ENCODE measurements at places on chromosomes 6 and 20.

DNA sequence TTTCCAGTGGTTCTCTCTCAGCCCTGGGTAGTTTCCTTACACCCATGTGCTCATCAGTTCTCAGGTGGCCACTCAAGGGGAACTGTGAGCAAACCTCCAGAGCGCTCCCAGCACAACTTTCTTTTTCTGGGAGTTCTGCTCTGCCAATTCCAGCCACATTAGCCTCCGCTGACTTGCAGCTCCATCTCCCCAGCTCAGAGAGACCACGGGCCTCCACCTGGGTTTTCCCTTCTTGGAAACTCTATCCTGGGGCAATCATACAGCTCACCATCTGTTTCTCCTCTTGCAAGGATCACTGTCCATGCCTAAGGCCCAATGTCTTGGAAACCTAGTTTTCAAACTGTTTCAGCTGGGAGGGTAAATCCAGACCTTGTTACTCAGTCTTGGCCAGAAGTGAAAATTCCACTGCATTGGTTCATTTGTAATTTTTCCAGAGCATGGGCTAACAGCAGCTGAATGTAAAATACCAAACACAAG lies 129.9 kb downstream of the EYA2 start:
- no peak for DNase-seq

GRCh38 chr6:2920671-2921112 lies 17.6 kb upstream of the SERPINB9 start:
- DNase-seq, result no peak

- DNase-seq, result no peak
Measured at GRCh38 chr20:12786276-12786675, 222.5 kb upstream of the SPTLC3 start.

DNA sequence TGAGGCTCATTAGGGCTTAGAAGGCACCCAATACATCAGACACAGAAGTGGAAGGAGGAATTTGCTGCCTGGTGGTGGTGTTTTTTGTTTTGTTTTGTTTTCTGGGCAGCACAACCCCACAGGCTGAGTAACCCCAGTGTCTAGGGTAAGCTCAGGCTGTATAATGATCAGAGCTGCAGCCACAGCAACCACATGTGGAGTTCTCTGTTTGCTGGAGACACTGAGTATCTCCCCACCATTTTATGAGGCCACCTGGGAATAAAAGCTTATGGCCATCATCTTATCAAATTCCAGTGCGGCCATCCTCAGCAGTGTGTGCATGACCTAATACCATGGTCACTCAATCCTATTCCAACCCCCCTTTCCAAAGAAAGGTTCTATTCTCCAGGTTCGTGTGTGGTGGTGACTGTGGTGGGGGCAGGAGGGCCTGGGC lies 3.4 kb upstream of the DLL1 start:
- DNase-seq, result no peak

DNA sequence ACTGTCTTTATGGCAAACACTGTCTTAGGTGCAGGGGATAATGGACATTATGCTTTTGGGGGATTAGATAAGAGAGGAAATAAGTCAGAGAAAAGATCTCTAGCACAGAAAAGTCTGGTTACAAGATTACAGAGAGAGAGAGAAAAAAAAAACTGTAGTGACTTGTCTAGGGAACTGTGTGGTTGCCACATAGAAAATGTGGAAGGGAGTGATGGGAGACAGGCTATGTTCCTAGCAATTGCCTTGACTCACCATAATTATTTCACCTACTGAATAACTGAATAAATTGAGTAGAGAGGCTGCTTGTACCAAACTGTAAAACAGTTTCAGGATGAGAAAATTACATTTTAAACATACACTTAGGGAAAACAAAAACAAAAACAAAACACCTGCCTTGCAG lies 229.7 kb downstream of the LAMA2 start:
- no peak for DNase-seq

GRCh38 chr20:2341336-2341735 lies 39.4 kb upstream of the TGM6 start:
- DNase-seq, result no peak

DNA sequence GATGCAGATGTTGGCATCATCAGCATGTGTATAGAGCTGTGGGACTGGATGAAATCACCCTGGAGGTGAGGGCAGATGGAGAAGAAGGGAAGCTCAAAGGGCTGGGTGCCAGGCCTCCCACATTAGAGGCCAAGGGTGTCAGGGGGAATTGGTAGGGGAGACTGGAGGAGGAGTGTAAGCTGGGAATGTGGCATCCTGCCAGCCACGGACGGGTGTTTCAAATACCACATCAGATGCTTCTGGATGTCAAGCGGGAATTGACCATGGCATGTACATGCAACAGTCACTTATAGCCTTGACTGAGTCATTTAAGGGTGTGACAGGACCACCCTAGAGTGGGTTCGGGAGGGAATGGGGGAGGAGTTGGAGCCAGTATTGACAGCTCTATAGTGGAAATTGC lies 9.6 kb downstream of the ERGIC3 start:
- no peak for DNase-seq

- DNase-seq, result no peak
Measured at GRCh38 chr6:18473755-18474154, 86.6 kb downstream of the RNF144B start.

DNA sequence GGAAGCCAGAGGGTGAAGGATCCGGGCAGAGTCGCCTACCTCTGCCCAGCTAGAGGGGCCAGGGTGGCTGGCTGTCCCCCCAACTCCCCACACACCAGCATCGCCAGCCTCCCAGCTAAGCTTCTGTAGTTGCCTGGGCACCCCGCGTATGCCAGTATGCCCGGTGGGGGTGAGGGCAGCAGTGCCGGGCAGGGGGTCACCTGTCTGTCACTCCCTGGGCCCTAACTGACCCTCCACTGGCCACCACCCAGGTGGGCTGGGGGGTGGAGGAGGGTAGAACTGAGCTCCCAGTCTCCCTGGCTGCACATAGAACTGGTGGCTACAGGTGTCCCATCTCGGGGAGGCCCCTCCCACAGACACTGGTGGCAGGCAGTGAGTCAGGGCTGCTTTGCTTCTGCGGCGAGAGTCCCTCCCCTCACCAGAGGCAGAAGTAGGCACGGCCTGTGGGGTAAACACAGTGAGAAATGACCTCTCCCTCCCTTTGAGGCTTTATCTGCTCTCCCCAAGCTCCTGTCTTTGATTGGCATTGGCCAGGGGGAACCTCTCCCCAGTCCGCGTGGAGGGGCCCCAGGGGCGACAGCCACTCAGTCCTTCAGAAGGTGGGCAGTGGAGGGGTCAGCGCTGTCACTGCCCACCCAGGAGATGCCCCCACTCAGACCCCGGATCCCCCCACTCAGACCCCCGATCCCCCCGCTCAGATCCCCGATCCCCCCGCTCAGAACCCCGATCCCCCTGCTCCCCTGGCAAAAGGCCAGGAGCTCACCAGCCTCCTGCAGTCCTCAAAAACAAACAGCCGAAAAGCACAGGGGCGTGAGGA lies 2.5 kb downstream of the NTSR1 start:
- no peak for DNase-seq

DNA sequence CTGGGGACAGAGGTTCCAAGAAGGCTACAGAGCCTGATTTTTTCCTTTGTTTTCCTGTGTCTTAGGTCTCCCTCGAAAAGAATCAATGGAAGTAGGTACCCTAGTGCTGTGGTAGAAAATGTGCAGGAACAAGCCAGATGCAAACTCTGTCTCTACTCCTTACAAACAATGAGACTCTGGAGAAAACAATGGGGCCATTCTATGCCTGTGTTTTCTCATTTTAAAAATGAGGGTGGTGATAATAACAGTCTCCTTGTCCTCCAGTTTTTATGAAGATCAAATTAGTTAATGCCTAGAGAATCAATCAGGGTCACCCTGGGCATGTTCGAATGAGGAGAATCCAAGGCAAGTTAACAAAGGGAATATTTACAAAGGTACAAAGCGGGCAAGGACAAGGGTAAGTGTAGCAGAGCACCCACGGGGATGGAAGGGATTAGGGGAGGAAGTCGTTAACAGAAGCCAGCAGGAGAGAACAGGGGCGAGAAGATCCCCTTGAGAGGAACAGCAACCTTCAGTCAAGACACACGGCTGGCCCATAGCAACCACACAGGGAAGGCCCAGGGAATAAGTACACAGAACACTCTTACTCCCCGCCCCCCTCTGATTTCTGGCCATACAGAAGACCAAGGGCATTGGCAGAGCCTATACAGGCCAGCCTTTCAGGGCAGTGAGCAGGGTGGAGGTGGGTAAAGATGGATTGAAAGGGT lies 342.8 kb downstream of the PTPRT start:
- no peak for DNase-seq

GRCh38 chr20:1872459-1873097 lies 22.6 kb upstream of the SIRPA start:
- no peak for DNase-seq

GRCh38 chr6:52840763-52841585 lies at the start of gene GSTA5:
Gene GSTA5 (minus strand): TSS chr6:52840813.
- DNase-seq, result no peak

- no peak for DNase-seq
Measured at GRCh38 chr20:5656126-5656525, 94.1 kb upstream of the SHLD1 start.

DNA sequence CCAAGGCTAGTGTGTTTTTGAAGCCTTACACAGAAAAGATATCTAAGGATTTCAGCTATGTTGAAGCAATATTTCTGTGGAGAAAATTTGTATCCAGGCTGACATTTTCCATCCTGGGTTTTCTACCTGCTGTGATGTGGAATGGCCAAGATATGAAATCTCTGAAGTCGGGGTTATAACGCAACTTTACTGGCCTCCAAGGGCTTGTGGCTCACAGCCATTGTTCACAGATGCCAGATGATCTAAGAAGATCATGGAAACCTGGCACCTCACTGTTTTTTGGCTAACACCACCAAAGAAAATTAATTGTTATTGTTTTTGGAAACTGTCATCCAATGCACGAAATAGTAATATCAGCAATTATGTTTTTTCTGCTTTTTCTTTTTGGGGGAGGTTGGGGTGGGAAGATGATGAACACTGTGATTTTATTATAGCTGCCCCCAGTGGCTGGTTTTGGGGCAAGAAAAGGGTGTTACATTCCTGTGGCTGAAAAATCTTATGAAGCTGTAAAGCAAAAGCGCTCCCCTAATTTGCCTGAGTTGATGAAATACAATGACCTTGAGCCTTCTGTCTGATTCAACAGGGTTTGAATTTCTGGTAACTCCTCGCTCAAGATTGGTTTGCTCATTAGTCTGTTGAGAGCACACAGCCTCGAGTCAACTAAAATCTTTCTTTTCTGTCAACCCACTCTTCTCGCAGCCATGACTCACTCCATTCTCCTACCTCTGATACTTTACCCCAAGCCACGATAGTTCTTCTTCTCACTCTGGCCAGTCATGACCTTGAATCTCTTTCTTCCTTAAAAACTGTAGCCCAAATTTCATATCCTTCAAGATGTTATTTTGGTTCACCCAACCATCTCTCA lies 236.7 kb downstream of the PAX1 start:
- DNase-seq, result no peak

DNA sequence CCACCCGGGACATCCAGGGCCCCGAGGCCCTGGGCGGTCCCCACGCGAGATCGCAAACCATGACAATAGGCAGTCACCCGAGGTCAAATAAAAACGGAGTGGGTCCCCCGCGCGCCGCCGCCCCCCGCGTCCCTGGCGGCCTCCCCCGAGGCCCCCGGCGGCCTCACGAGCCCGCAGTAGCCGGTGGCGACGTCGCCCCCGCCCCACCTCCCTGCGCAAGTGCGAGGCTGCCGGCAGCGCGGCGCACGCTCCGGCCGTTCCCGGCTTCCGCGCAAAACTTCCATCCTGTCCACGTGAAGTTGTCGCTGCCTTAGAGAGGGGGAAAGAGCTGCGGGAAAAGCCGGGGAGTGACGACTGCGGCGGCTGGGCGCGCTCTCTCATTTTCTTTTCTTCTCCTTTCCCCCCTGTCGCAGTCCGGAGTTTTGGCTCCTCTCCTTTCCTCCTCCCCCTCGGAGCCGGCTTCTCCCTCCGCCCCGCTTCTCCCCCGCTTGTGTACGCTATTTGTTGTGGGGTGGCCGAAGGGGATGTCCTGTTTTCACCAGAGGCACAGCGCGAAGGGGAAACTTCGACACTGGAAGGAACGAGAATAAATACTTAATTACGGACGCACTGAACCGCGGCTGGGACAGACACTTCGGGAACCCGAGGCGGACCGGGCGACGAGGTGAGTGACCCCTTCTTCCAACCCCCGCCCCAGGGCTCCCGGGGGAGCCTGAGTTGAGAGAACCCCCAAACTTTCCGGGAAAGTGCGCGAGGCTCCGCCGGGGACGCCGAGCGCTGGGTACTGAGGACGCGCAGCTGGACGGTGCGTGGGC lies at the start of gene EYA4:
EYA4 (plus strand) TSS at position 272 of the 815 bp plus-strand sequence. CDS start 33,424 bp downstream, outside the sequence.
- DNase-seq, result no peak

- no peak for DNase-seq
Measured at GRCh38 chr6:139925894-139926641, 551.6 kb upstream of the CITED2 start.

DNA sequence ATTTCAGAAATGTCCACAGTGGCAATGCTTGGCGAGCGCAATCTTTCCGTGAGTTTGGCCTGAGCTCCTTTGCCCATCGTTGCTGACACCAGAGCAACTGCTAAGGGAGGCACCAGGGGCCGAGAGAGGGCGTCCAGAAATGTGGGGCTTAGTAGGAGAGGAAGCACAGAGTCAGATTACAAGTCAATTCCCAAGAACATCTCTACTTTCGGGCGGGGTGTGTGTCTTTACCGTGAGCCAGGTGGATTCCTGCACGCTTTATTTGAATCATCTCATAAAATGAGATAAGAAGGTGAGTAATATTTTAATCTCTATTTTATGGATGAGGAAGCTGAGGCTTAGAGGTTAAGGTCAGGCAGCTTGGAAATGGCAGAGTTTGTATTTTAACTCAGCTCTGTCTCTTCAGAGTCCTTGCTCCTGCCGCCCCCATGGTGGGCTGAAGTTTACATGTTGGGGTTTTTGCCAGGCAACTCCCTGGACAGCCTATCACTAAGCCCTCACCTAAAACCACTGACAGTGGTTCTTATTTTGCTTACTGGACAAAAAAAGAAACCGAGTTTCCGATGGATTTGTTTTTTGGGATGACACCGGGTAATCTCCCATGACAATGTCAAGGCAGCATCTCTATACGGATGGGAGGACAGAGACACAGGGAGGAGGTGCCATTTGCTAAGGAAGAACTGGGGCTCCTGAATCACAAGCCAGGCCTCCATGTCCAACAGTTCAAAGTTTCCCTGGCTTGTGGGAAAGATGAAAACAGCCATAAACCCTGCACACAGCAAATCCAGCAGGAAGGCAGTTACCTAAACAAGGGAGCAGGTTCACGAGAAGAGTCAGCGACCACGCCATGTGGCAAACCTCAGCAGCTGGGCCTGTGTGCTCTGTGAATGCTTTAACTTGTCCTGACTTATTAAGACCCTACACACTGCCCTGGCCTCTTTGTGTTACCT lies 112.6 kb upstream of the SLC24A3 start:
- no peak for DNase-seq

DNA sequence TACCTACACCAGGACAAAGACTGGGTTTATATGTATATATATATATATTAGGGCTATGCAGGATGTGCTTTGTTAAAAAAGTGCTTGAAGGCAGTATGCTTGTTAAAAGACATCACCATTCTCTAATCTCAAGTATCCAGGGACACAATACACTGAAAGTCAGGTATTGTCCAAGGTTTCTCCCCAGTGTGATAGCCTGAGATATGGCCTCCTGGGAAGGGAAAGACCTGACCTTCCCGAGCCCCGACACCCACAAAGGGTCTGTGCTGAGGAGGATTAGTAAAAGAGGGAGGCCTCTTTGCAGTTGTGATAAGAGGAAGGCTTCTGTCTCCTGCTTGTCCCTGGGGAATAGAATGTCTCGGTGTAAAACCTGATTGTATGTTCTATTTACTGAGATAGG lies 156.9 kb downstream of the GPX5 start:
- no peak for DNase-seq

- no peak for DNase-seq
Measured at GRCh38 chr6:16518265-16518664, 243.0 kb downstream of the ATXN1 start.

- no peak for DNase-seq
Measured at GRCh38 chr6:116439522-116440051, 21.6 kb upstream of the CALHM6 start.

All from T-helper 2 cell (primary cell).